Head of caudate nucleus (tissue), 42 donors: ENCODE measurements at places on chromosomes 2 and 18.

DNA sequence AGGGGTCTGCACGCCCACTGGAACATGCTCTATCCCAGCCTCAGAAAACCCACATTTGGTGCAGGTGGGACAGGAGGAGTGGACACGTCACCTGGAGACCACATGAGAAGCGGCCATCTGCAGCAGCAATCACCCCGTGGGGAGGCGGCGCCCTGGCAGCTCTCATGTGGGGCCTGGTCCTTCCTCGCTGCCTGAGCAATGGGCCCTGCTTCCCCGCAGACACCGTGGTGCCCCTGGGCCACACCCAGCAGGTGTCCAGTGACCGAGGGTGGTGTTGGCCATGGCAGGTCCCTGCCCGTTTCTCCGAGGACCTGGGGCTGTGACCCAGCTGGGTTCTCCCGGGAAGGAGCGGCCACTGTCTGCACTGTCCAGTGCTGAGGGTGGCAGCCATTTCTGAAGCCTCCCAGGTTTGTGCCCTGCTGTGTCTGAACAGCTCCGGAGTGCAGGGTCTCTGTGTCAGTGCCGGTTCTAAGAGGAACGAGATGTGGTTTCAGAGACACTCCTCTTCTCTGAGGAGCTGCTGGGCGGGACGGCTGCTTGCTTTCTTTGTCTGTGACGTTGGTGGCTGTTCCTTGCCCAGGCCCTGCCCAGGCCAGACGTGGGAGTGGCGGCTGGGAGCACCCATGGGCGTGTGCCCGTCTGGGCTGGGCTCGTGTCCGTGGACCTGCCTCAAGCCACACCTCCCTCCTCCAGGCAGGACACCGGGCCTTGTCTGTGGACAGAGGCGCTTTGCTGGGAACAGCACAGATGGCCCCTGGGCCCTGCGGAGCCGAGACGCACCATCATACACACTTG, 44.8 kb downstream of the NFATC1 start:
- DNase-seq: no peak

DNA sequence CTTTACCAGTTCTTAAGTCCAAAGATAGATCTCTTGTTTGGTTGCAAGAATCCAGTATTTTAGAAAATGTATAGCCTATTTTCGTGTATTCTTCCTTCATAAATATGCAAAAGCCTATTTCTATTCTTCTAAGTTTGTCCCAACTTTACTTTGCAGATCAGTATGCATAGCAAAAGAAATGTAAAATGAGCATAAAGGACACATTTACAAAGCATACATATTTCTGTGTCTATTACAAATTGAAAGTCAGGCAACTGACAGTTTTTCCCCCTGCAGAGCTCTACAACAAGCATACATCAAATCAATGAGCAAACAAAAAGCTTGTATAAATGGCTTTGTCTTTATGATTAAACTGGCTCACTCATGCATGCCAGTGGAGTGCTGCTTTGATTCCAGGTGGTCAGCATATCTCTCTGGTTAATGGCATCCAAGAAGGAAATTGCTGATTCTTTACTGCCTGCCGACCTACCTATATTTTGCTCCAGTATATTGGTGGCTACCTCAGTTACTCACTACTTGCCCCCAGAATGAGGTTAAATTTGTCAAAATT, 10.0 kb upstream of the VPS54 start:
- DNase-seq: no peak

- no peak for DNase-seq
These were observed 52.9 kb upstream of the NABP1 start for GRCh38 chr2:191625016-191625415.

DNA sequence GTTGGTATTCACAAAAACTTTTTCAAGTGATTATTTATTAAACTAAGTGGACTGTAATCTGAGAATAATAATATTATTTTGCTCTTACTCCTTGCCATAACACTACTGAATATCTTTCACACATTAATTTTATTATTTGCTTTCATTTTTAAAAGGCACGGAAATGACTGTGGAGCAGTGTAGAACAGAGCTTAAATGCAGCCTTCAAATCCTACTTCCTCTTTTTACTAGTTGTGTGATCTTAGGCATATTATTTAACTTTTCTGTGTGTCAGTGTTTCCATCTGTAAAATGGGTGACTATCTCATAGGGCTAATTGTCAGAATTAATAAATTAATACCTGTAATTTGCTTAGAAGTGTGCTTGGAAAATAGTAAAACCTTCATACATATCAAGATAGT, 55.5 kb upstream of the SLC8A1 start:
- DNase-seq: no peak

DNA sequence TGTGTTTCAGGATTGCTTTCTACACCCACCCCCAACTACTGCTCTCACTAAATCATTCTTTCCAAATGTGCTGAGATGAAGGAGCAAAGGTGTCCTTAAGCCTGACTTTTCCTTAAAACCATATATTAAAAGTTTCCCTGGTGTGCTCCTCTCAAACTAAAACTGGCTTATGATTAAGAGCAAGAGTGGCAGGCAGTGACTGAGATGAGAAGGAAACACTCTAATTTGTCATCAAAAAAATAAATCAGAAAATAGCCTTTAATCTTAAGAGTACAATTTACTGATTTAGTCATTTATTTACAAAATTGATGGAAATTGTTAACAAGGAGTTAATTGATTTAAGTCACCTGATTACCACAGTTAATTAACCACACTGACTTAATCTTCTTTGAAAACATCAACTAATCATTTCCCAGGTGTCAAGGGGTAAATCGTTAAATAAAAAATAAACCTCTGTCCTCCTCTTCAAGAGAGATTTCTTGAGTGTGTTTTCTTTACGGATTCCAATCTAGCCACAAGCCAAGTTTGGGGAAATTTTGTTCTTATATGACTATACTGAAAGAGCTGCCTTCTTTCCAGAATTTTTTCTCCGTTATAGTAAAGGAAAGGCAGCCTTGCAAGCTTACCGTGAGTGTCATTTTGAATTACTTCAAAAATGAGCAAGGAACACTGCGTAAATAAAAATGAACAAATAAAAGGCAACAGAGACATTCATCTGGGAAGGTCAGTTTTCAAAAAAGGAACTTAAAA, 17.4 kb downstream of the LRP2 start:
- no peak for DNase-seq

GRCh38 chr2:155391613-155392130, 693.2 kb downstream of the KCNJ3 start:
- DNase-seq: no peak

DNA sequence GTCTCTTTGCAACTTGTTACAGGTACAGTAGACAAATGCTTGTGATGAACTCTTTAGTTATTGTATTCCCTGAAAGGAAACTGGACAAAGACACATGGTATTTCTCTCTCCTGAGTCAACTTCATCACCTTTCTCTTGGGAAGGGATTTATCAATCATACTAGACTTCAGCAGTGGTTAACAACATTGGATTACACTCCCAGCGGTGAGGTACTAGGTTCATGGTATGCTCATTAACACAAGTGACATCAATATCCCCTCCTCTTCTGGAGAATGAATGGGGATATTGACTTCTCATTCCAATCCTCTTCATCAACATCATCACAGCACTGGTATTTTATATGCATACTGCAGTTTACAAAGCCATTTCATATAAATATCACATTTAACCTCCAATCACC, 574.6 kb downstream of the ERBB4 start:
- no peak for DNase-seq

DNA sequence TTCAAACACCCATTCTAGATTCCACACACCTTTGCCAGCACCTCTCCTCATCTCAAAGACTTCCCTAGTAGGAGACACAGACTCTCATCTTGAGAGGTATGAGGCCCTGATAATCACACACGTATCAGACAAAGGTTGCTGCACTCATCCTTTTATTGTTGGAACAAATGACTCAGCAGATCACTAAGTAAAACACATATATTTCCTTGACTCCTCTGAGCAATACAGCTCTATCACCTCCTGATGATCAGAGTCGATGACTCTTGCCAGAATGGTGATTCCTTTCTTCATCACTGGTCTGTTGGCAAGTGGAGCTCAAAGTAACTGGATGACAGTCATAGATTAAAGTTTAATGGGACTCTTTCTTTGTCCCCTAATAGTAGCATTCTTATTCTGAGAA, 1049.2 kb upstream of the ZEB2 start:
- DNase-seq: no peak

DNA sequence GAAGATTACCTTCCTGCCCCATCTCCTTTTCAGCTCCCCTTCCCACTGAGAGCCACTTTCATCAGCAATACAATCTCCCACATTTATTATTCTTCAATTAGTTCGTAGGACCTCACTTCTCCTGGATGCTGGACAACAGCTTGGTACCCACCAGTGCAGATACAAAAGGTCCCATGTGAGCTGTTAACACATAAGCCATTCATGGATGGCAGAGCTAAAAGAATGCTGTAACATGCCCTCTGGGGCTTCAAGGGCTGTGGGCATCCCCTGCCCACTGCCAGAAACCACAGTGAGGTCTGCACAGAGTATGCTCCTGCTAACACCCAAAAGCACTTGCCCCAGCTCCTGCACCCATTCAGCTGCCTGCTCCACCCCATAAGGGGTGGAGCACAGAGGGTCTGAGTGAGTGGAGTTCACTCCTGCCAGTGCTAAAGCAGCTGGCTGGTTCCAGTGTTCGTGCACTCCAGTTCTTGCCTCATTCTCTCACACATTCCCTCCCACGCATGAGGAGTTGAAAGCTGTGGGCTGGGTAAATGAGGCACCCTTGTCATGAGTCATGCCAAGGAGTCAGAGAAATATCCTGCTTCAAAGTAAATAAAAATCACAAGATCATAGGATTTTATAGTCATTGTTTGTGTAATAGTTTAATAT, 305.9 kb upstream of the TMEFF2 start:
- peak; percentile 52 for DNase-seq

GRCh38 chr2:237199577-237199976, 113.9 kb downstream of the COPS8 start:
- DNase-seq: no peak

GRCh38 chr2:13813236-13813635, 819.3 kb upstream of the LRATD1 start:
- no peak for DNase-seq

- DNase-seq: no peak
These were observed 239.6 kb downstream of the MREG start for GRCh38 chr2:215773728-215774127.

GRCh38 chr2:181697126-181697525, 16.8 kb upstream of the NEUROD1 start:
- DNase-seq: no peak

DNA sequence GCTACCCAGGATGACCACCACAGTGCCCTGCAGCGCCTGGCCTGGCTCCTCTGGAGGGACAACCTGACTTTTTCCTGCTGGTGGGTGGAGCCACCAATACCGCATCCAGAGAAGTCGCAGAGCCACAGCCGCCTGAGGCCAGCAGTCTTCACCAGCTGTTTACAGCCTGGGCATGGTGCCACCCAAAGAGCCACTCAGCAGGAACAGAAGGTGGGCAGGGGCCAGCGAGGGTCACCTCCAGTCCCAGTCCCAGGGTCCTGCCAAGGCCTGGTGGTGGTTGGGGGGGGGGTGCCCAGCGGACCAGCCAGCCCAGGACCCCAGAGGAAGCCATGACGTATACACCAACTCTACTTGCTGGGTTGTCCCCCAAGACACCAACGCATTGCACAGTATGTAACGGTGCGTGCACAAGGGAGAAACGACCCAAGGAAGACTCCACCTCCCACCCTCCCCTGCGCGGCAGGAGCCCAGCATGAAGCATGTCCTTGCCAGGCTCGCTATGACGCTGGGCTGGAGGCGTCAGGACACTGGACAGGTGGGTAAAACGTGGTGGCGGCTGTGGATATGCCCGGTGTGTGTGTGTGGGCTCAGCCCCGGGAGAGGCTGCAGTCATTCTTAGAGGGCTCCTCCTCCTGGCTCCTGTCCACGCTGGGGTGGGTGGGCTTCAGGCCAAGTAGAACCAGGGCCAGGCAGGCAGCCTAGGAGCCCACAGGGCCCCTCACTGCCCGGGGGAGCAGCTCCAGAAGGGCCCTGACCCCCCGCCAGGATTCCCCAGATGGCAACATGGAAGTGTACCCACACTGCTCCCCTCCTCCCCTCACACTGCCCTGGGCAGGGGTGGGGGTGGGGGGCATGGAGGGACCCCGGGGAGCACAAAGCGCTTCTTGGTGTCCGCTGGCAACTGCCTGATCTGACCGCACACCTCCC, 49.3 kb downstream of the HS6ST1 start:
- no peak for DNase-seq

DNA sequence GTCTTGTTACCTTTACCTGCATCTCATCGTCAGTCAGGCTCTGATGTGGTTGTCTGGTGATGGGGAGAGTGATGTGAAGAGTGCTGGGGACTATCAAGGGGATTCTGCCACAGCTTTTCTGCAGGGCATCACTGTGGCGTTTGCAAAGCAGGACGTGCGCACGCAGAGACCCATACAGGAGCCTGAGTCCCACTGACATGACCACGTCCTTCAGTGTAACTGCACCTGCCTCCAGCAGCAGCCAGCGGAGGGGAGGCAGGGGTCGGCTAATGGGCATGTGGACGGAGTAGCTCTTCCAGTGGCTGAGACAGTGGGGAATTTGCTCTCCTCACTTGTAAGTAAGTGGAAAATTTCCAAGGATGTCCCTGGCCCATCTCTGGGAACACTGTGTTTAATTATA, 6.5 kb downstream of the ALKAL2 start:
- no peak for DNase-seq

GRCh38 chr2:28271919-28272250, 120.8 kb upstream of the FOSL2 start:
- DNase-seq: no peak

DNA sequence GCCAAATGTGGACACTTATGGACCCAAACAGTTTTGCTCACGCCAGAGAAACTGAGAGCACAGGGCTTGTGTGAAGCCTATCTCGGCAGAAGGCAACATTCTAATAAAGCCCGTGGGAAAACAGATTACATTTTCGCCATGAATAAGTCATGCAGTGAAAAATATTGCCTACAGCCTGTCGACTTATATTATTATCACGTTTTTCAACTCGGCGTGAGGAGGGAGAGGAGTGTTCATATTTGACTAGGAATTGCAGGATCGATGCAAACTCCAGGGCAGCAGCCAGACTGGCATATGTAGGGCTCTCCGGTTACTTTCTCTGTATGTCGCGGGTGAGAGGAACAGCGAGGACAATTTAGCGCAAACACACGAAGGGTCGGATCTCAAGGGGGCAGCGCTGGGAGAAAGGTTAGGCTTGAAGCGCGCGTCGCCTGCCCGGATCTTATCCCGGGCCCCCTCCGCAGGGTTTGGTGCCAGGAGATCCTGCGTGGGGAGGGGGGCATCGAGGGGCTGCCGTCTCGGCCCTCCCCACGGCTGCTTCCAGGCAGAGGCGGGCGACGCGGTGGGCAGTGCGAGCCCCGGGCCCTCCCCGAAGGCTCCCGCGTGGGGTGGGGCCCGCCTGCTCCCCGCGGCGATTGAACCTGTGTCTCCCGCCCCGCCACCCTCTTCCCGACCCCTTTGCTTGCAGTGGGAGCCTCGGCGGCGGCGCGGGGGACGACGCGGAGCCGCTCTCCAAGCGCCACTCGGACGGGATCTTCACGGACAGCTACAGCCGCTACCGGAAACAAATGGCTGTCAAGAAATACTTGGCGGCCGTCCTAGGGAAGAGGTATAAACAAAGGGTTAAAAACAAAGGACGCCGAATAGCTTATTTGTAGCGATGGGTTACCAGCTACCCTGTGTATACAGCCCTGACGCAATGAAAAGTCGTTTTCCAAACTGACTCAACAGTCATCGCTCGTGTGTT, 4.4 kb downstream of the ADCYAP1 start:
- DNase-seq: no peak

- DNase-seq: no peak
These were observed 113.4 kb upstream of the WDSUB1 start for GRCh38 chr2:159399716-159400415.

GRCh38 chr2:102025583-102026267, 34.0 kb downstream of the IL1R2 start:
- DNase-seq: no peak
